ENCODE measurements at places on chromosomes 12 and 14.

GRCh38 chr14:51988221-51988620 lies 1.1 kb upstream of the RTRAF start:
- no peak for DNase-seq

GRCh38 chr14:81871706-81872105 lies 338.1 kb upstream of the SEL1L start:
- no peak for DNase-seq

- DNase-seq = no peak
Measured at GRCh38 chr14:67551940-67552339, 18.9 kb downstream of the PLEKHH1 start.

DNA sequence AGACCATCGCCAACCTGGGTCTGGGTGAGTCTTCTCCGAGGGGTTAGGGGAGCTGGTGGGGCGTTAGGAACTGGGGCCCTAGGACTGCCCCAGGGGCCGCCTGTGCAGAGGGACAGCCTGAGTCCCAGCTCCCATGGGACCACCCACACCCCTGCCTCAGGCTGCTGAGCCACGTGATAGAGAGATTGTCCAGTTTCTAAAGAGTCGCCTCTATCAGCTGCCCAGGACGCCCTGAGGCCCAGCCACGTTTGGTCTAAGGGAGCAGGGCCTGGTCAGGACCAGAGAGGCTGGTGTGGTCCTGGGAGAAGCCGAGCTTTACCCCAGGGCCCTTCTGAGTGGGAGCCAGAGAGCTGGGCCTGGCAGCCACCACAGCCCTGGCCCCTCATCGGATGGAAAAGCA lies 107.1 kb downstream of the LGMN start:
- DNase-seq = no peak

GRCh38 chr12:67275380-67275913 lies 6.3 kb downstream of the CAND1 start:
- no peak for DNase-seq

DNA sequence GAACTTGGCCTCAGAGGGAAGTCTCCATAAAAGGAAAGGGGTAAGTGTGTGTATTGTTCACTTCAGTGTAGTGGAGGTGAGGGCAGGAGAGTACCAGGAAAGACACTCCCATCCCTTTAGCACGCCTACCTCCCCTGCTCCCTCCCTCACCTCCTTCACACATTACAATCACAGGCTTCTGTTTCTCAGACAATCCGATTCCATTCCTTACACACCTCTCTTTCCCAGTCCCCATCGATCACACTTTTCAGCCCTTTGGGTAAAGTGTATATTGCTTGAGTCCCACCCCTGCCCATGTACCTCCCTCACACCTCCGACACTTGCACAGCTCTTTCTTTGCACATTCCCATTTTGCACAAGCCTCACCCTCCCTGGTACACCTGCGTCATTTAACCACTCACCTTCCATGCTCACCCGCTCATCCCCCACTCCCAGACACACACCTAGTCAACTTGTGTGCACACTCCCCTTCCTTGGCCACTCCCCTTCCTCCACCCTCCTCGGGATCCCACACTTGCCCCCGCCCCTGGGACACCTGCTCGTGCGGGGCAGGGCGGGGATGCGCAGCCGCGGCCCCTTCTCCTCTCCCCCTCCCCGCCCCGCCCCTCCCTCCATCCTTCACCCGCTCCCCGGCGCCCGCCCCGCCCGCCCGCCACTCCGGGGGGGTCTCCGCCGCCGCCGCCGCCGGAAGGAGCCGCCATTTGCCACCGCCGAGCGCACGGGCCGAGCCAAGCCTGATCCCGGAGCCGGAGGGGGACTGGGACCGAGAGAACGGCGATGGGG lies at the start of gene MARCHF9:
Gene MARCHF9, plus strand, starts transcription at position 693 of the 783 bp plus-strand sequence. CDS start 426 bp downstream, outside the sequence.
- no peak for DNase-seq
